NCI-H1092 (cell line): ENCODE measurements at places on chromosomes 16 and 17.

GRCh38 chr17:34306466-34306865, 12.8 kb upstream of the CCL8 start:
- no peak for DNase-seq

GRCh38 chr17:17750881-17751280, 69.6 kb downstream of the RAI1 start:
- DNase-seq, result no peak

GRCh38 chr17:73822371-73822770, 178.1 kb upstream of the SDK2 start:
- no peak for DNase-seq

GRCh38 chr16:89721546-89722391, 432 bp downstream of the ZNF276 start:
- no peak for DNase-seq

GRCh38 chr16:57807252-57807967, 5.1 kb upstream of the KIFC3 start:
- no peak for DNase-seq

DNA sequence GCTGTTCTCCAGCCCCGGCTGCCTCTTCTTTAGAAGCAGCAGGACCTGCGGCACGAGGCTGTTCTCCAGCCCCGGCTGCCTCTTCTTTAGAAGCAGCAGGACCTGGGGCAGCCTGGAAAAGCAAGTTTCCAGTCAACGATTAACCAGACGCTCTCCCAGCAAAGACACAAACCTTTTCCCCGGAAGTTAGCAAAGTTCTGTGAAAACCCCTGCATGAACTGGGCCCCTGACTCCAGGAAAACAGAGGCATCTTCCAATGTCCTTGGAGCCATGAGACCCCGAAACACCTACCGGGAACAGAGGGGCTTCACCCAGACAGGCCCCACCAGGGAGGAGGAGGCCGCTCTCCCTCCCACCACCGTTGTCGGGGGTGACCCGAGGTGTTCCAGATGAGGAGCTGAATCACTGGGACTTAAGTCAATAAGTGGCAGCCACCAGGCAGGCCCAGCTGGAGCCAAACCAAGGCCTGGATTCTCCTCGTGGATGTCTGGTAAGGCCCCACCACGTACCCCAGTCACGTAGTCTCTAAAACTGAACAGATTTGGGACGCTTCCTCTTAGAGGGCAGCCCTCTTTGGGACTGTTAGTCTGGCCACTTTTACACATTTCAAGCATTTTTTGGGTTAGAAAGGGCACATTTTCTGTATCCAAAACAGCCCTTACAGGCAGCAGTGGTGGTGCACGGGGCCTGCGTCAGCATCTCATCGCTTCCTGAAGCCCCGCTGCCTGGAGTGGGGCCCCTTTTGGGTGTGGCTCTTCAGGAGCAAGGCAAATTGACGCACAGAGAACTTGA, at the start of gene RPH3AL:
Gene RPH3AL, minus strand, starts transcription at position 387 of the 792 bp plus-strand sequence. CDS start 25,264 bp downstream, outside the sequence.
- no peak for DNase-seq

- no peak for DNase-seq
Observed at GRCh38 chr17:48809182-48809581, 7.8 kb downstream of the TTLL6 start.

- DNase-seq, result no peak
Observed at GRCh38 chr16:25260416-25260815, 2.8 kb upstream of the ZKSCAN2 start.

- no peak for DNase-seq
Observed at GRCh38 chr16:85806539-85806938, 7.0 kb downstream of the COX4I1 start.

DNA sequence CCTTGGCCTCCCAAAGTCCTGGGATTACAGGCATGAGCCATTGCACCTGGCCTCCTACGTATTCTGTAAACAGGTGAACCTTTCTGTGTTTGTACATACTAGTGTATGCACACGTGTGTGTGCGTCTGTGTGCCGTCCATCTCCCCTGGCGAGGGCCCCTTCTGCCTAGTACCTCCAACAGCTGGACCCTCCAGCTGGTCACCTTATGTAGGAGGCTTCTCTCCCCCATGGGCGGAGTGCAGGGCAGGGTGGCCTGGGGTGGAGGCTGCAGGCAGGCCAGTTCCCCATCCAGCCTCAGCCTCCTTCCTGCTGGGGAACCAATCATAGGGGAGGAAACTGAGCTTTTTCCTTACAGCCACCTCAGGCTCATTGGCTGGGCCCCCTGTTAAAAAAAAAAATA, 24.4 kb upstream of the DOC2B start:
- DNase-seq, result no peak

DNA sequence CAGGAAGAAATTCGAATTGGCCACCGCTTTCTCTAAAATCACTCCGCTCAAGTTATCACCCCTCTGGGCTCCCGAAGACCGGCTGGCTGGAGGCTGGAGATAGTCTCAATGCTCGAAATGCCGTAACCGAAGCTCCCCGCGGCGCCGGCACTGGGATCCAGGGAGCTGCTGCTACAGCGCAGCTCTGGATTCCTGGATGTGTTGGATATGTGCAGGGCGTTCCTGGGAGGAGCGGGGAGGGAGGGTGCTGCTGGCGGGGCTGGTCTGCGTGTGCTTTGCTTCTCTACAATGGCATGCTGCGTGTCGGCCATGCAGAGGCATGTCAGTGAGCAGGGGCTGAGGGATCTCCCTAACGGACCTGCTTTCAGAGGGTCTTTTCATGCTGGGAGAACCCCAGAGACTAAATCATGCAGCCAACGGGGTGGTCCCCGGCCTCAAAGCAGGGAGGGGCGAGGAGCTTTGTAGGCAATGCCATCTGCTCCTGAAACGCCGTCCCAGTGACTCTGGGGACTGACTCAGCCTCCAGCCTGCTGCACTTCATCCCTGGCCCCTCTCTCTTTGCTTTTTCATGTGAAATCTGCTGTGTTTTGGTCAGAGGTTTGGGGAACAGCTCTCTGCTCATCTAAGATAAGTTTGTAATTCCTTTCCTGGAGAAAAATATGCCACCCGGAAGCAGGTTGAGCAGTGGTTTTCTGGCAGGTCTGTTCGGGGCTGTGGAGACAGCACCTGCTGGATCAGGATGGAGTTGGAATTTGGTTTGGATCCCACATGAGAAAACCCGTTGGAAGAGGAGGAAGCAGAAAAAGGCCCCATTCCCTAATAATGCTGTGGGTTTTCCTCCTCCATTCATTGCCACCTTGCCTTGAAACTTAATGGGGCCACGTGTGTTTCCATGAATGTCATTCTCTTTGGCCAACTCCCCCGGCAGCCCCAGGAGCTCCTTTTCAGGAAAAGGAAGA, 311.4 kb downstream of the SEC14L1 start:
- peak; percentile 44 for DNase-seq

GRCh38 chr17:17448076-17448475, 28.7 kb upstream of the MED9 start:
- DNase-seq, result no peak

- no peak for DNase-seq
Observed at GRCh38 chr16:67111951-67112444, 2.3 kb downstream of the PHAF1 start.

DNA sequence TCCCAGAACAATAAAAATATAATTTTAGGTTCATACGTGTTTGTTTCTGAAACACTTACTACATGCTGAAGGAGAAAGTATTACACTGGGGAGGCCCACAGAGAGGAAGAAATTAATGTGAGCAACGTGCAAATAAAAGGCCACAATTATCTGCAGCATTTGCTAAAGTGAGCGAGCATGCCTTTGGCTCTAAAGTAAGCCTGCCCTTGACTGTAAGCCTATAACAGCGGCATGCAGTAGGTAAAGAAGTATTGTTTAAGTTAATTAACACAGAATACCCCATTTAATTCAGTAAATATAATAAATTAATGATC, 13.2 kb upstream of the COTL1 start:
- DNase-seq, result no peak

- DNase-seq, result no peak
Observed at GRCh38 chr17:68783861-68784260, 171.3 kb downstream of the ABCA8 start.
